Progenitor cell of endocrine pancreas (in vitro differentiated cells): ENCODE measurements at places on chromosomes 7 and 10. TPM values are rescaled to one million over a fixed set of nuclear protein-coding genes. Genes with fewer than 3 reads are reported as not detected.

GRCh38 chr10:22666287-22667092, 47.9 kb downstream of the PIP4K2A start:
- peak overlapping the region; percentile 64 for H3K4me3 ChIP-seq
- DNase-seq = no peak
- peaks cover 20% of the 10 kb centered on the region for H3K4me1 ChIP-seq

DNA sequence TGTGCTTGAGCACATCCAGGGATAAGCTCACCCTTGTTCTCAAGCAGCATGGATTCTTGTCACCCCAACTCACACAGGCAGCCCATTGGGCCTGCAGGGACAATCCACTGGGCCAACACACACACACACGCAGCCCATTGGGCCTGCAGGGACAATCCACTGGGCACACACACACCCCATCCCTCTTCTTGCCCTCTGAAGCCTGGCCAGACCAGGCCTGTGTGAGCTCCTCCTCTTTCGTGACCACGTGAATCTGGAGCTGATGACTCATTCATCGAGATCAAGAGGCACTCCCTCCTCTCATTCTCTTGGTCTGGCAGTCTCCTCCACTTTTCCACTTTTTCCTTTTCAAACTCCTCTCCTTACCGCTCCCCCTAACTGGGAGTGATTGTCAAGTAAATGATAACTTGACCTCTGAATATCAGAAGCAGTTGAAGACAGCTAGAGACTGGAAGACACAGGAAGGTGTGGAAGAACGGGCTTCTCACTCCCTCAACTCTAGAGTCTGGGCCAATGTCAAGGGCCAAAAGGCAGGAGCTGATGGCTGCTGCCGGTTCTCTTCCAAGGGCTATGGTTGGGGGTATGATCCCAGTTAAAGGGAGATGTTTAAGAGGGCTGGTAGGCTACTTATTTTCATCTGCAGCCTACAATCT, 89.7 kb downstream of the HIPK2 start:
- H3K27ac ChIP-seq = peak overlapping the region; percentile 68
- H3K4me1 ChIP-seq = peaks cover 33% of the 10 kb centered on the region
- no peak for DNase-seq
- H3K4me3 ChIP-seq = no peak overlapping the region

GRCh38 chr10:127303105-127303504, 106.7 kb upstream of the INSYN2A start:
- no peak overlapping the region for H3K4me3 ChIP-seq
- DNase-seq = no peak
- peak overlapping the region; percentile 53 for H3K27ac ChIP-seq
- H3K36me3 ChIP-seq = no peaks in the 10 kb centered on the region
- H3K4me1 ChIP-seq = peaks cover 17% of the 10 kb centered on the region

DNA sequence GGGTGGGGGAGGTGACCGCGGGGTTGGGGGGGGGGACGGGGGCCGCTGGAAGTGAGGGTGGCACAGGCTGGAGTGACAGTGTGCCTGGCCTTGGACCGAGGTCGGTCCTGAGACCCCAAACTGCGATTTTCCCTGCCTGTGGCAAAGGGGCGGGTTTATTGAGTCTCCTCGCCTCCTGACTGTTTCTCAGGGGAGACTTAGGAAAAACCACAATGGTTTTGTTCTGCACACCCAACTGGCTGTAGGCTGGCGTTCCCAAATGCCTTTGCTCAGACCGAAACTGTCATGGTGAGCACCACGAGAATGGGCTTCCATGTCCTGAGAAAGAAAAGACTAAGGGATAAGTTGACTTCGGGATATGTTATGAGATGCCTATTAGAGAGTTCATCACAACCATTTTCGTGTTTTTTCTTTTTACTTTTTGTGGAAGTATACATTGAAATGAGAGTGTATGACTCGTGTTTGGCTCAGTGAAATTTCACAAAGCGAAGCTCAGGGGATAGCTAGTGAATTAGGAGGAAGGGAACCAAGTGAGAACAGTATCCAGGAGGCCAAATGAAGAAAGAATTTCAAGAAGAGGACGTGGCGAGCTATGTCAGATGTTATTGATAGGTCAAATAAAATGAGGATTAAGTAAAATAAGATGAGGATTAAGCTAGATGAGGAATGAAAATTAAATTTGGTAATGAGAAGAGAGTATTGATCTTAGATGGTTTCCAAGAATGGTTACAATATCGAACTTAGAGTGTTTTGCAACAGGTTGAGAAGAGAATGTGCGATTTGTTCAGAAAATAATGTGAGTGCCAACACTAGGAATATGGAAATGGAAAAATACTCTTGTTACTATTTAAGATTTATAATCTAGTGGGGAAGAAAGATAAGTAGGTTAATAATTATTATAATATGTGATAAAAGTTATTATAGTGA, 918 bp downstream of the NET1 start:
- no peak for DNase-seq
- no peak overlapping the region for H3K4me3 ChIP-seq
- H3K27ac ChIP-seq = no peak overlapping the region
- H3K27me3 ChIP-seq = no peaks in the 10 kb centered on the region
- peaks cover 9% of the 10 kb centered on the region for H3K36me3 ChIP-seq

DNA sequence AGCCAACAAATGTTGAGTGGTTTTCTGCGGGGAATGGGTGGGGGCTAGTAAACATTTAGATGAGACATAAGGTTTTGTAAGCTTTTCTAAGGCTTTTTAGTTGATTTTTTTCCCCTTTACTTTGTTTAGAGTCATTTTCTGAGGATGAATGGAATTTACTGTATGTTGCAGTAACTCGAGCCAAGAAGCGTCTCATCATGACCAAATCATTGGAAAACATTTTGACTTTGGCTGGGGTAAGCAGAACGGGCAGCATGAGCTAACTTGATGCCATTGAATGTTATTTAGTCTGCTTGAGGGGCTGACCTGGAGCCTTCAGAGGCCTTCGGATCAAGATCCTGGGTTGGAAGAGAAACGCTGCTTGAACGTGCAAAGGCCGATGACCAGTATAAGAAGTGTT, 37.3 kb downstream of the FBH1 start:
- no peak overlapping the region for H3K4me3 ChIP-seq
- no peaks in the 10 kb centered on the region for H3K27me3 ChIP-seq
- peaks cover 33% of the 10 kb centered on the region for H3K36me3 ChIP-seq
- no peak overlapping the region for H3K27ac ChIP-seq
- DNase-seq = no peak

- no peak for DNase-seq
- H3K27ac ChIP-seq = no peak overlapping the region
- H3K4me1 ChIP-seq = peaks cover 12% of the 10 kb centered on the region
- H3K36me3 ChIP-seq = peaks cover 4% of the 10 kb centered on the region
Observed at GRCh38 chr7:132009778-132010177, 453.4 kb upstream of the PODXL start.

DNA sequence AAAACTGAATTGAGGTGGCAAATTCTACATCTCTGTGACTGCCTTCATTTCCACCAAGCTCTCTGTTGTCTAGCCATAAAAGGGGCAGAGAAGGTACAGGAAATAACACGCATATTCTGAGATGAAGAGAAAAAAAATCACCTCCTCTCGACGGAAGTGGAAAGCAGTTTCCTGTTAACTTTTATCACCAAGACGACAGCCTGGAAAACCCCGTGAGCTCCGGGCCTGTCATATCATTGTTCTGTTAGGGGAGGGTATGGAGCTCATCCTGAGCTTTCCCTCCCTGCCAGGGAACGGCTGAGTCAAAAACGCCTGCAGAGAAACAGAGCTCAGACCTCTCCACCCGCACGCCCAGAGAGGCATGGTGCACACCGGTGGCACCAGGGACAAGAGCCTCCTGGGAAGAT, 200.3 kb downstream of the PRPF18 start:
- H3K36me3 ChIP-seq = no peaks in the 10 kb centered on the region
- no peak for DNase-seq
- no peak overlapping the region for H3K27ac ChIP-seq
- H3K4me1 ChIP-seq = peaks cover 7% of the 10 kb centered on the region

DNA sequence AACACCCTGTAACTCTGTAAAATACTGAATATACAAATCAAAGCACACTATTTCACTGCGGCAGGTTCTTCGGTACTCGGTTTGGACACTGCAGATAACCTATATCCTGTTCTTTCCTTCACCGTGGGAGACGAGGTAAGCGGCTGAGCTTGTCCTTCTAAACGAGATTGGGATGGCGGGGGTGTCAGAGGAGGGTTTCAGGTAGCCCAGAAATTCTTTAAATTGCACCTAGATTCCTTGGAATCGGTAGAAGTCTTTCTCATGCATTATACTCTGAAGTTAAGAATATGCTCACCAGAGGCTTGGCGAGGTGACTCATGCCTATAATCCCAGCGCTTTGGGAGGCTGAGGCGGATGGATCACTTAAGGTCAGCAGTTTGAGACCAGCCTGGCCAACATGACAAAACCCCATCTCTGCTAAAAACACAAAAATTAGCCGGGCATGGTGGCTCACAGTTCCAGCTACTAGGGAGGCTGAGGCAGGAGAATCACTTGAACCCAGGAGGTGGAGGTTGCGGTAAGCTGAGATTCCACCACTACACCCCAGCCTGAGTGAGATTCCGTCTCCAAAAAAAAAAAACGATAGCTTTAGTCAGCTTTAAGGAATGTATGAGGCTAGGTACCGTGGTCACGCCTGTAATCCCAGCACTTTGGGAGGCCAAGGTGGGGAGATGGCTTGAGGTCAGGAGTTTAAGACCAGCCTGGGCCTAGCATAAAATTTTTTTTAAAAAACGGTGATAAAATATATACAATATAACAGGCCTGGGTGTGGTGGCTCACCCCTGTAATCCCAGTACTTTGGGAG, 10.1 kb upstream of the LAT2 start:
- H3K36me3 ChIP-seq = peaks cover 9% of the 10 kb centered on the region
- DNase-seq = no peak
- H3K27me3 ChIP-seq = peaks cover 5% of the 10 kb centered on the region
- H3K27ac ChIP-seq = peak overlapping the region; percentile 25

GRCh38 chr10:3333426-3333825, 160.8 kb upstream of the PITRM1 start:
- H3K36me3 ChIP-seq = no peaks in the 10 kb centered on the region
- H3K4me3 ChIP-seq = no peak overlapping the region
- no peak for DNase-seq

DNA sequence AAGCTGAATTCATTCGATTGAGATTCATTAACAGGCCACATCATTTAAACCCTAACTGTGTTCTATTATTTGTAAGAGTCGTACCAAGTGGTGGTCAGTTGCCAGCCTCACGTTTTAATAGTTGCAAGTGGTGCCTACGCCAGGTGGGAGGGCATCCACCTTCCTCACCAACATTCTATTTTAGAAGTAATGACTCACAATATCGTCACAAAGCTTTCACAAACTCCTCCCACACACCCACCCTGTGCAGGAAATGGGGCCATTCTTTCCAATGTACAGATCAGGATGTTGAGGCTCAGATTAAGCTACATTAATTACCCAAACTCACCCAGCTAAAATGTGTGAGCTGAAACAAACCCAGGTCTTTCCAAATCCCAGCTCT, 77.3 kb upstream of the SAMD8 start:
- no peaks in the 10 kb centered on the region for H3K27me3 ChIP-seq
- H3K27ac ChIP-seq = no peak overlapping the region
- no peak for DNase-seq
- H3K4me3 ChIP-seq = no peak overlapping the region
- peaks cover 20% of the 10 kb centered on the region for H3K4me1 ChIP-seq

Gene TMEM176B
- 8.9 TPM in 2 replicates for total RNA-seq

Gene ENTPD7
- 29.1 and 31.2 TPM in 2 replicates for total RNA-seq

Gene CFTR
- total RNA-seq = 6.6 and 9.0 TPM in 2 replicates

Gene SPDYE8
- 0.22 TPM in 1 of 2 replicates, not detected in the other for total RNA-seq

Gene SHH
- 35.8 and 47.1 TPM in 2 replicates for total RNA-seq

Gene PRPS1L1
- not detected in 2 replicates for total RNA-seq

Gene CARD11
- total RNA-seq = 11.0 and 15.8 TPM in 2 replicates

Gene GIMAP6
- total RNA-seq = not detected in 2 replicates

Gene TMEM196
- total RNA-seq = 0.55 and 0.69 TPM in 2 replicates
